ENCODE measurements at places on chromosomes 7 and 10.

DNA sequence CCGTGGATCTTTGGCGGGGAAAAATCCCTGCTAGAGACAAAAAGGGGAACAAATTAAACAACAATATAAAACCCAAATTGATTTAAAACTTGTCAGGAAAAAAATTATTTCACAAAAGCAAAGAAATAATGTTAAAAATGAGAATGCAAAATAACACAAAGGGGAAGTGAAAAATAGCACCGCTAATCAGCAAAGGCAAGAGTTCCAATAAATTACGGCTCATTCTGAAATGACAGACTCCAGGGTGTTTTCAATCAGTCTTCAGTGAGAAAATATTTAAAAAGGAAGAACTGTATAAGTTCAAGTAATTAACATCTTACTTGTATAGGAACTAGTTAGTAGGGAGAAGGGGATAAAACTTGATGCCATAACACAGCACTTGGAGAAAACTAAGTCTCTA lies 336.8 kb downstream of the LRRTM3 start:
- no peak for DNase-seq

- DNase-seq, result no peak
These were observed 1.0 kb upstream of the CYP2W1 start for GRCh38 chr7:981793-982510.

GRCh38 chr7:127758105-127758504 lies 106.1 kb downstream of the SND1 start:
- DNase-seq, result no peak

DNA sequence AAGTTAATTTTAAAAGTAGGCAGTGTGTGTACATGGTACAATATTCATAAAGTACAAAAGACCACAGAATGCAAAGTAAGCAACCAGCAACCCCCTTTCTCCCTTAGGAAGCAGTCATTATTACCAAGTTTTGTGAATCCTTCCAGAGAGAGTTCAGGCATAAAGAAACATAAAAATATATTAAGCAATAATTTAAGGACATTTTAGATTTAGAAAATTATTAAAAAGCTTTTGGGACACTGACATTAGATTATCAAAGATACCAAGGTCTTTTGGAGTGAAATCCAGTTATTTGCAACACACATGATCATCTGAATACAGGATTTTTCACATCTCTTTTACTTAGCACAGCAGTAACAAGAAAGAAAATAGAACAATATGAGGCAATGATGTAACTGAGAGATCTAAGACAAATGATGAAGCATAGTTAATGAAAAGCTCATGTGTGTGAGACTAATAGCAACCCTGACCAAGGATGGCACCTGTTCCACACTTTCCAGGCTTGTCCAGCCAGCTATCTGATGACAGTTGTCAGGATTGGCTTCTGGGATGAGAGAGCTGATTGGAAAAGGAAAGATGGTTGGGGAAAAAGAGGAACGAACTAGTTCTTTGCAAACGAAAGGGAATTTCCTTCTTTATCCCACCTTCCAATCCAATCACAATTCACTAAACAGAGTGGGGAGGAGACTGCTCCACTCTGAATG lies 115.5 kb upstream of the LAMB4 start:
- no peak for DNase-seq

GRCh38 chr7:141335164-141335563 lies 216.0 kb upstream of the AGK start:
- no peak for DNase-seq

GRCh38 chr10:35495521-35496119 lies 109.5 kb upstream of the GJD4 start:
- no peak for DNase-seq

DNA sequence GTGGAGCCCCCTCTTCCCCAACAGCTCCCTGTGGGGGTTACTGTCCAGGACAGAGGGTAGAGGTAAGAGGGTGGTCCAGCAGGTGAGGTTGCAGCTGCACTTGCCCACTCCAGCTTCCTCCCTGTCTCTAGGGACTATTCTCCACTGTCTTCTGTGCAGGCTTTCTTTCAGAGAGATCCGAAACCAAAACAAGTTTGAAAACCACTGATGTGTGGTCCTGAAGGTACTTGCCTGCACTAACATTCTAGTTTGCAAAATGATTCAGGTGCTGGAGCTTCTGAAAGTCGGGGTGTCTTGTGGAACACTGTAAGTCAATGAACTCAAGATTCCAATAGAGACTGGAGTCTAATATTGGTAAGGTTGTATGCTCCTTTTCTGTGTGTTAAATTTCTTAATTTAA lies 63.1 kb downstream of the BLNK start:
- DNase-seq, result no peak

GRCh38 chr7:22482503-22482902 lies 17.5 kb downstream of the STEAP1B start:
- no peak for DNase-seq

DNA sequence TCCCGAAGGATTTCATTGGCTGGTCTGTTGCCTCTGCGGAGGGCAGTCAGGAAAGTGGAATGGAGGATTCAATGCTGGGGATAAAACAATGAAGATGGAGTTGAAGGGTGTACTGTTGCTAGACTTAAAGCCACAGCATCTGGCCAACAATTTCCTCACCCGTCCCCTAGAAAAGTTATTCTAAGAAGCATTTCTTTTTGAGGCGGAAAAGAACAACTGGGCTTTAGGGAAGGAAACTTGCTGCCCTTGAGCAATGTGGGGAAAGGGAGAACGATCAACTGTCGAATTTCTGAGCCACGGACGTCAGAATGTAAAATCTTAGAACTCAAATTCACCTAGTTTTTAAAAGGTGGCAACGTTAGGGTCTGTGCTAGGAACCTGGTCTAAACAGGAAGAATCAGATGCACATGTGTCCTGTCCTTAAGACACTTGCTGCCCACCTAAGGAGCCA lies 664 bp downstream of the FMC1 start:
- no peak for DNase-seq

GRCh38 chr7:473211-473734 lies 46.4 kb downstream of the PDGFA start:
- no peak for DNase-seq

DNA sequence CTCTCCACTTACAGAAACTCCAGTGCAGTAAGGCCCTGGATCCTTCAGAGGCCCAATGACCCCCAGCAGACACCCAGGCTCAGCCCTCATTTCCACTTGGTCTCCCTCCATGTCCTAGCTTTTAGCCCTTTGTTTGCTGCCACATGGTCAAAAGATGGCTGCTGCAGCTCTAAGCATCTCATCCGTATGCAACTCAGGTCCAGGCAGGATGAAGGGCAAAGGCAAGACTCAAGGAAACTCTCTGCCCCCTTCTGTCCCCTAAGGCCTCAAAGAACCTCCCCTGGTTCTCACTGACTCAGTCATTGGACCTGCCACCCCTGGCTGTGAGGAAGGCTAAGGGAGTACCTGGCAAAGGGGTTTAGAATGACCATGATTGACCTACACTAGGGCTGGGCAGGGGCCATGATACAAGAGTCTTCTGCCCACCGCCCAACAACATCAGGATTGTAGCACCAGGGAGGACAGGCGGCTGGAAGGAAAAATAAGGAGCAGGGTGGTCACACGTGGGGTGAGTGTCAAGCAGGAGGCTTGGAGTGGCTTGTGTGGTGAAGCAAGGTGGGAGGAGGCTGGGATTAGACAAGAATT lies 303.8 kb upstream of the ZMIZ1 start:
- DNase-seq, result no peak

DNA sequence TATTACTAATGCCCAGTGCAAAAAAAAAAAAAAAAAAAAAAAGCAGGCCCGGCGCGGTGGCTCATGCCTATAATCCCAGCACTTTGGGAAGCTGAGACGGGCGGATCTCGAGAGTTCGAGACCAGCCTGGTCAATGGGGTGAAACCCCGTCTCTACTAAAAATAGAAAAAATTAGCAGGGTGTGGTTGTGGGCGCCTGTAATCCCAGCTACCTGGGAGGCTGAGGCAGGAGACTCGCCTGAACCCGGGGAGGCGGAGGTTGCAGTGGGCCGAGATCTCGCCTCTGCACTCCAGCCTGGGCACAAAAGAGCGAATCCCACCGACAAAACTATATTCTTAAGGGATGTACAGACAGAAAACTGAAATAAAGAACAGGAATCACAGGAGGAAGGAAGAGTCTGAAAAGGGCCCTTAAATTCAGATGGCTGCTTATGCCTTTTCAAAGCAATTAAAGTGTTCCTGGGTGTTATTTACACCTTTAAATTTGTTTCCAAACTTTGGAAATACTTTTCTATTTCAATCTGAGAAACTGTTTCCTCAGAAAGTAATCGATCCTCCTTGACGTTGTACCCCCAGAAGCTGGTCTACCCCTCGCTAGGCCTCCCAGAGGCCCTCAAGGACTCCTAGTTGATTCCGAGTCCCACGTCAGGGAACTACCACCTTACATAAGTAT lies 2.0 kb upstream of the KMT2E start:
- DNase-seq, result peak; percentile 22

DNA sequence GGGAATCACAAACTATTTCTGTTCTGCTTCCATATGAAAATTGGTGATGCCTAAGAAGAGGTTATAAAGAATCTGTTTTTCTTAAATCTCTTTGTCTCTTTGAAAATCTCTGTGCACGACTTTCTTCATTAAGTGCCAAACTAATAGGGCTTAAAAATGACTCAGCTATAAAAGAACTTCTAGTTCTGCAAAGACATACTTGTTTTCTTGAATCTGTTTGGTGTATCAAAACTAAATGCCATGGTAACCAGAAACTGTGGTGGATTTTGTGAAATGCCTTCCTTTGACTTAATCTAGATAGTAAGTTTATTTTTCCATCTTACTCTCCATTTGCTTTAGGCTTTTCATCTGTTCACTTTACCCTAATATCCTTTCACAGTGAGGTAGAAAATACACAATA lies 417.8 kb downstream of the PARD3 start:
- DNase-seq, result no peak

GRCh38 chr10:100183481-100183880 lies 2.3 kb downstream of the ERLIN1 start:
- DNase-seq, result no peak

DNA sequence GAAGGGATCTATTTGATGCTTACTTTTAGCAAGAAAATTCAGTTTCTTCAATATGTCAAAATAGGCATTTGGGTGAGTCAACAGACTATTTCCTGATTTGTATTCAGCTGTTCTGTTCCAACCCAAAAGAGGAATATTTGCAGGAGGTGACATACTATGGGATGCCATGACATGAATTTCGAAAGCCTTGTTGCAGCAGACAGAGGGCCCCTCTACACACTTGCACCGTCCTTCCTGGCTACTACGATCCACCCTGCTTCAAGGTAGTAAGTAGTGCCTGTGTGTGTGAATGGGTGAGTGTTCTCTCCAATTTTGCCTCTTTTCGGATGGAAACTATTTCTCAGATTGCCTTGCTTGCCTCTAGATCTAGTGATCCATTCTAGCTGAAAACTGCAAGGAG lies 413.0 kb upstream of the ADARB2 start:
- DNase-seq, result no peak

- no peak for DNase-seq
These were observed 108.3 kb downstream of the UPF2 start for GRCh38 chr10:11934262-11934661.

GRCh38 chr10:85433248-85433647 lies 933.3 kb downstream of the GRID1 start:
- DNase-seq, result no peak

DNA sequence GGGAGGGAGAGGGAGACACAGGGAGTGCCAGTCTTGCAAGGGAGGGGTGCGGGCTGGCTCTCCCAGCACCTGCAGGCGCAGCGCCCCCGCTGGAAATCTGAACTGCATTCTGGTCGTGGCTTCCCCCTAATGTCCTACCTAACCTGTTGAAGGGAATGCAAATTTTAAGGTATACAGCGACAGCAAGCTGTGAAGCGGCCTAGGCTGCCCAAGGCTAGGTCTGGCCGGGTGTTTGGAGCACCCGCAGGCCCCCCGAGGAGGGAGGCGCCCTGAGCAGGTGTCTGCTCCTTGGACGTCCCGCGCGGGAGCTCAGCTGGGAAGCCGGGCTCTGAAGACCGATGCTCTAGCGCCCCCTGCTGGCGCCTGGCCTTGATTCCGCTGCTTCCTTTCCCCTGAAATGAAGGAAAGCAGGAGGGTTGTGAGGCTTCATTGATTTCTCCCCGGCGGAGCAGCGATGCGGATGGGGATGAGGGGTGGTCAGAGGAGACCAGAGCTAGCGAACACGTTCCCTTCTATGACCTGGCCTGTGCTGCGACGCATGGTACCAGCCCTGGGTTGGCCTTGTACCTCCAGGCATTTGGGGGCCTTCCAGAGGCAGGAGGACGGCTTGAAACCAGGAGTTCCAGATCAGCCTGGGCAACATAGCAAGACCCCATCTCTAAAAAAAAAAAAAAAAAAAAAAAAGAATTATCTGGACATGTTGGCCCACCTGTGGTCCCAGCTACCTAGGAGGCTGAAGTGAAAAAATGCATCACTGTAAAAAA lies 601.3 kb downstream of the GALNT17 start:
- DNase-seq, result peak; percentile 54

DNA sequence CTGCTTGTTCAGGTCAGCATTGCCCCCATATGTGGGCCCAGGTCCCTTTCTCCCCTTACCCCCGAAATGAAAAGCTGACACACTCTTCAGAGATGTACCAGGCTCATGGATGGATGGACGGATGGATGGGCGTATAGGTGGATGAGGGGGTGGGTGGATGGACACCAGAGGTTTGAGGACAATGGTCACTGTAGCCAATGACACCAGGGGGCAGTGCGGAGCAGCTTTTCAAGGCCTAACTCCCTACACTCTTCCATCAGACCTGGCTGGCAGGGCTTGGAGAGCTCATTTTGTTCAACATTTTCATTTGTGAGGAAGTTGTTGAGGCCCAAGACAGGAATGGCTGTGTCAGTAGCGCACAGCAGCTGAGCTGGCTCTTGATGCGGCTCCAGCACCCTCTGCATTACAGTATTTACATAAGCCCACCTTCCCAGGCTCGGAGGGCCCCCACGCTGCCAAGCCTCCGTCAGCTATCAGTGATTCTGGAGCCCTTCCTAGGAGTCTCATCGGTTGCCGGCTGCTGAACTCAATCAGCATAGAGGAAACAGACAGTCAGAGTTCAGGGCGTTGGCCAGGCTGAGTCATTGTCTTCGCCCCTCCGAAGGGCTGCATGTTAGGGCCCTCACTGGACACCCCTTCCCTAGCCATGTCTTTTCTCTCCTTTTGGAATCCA lies 11.6 kb upstream of the FFAR4 start:
- DNase-seq, result peak; percentile 7

- DNase-seq, result no peak
These were observed 71.9 kb upstream of the TNS3 start for GRCh38 chr7:47653550-47654411.

DNA sequence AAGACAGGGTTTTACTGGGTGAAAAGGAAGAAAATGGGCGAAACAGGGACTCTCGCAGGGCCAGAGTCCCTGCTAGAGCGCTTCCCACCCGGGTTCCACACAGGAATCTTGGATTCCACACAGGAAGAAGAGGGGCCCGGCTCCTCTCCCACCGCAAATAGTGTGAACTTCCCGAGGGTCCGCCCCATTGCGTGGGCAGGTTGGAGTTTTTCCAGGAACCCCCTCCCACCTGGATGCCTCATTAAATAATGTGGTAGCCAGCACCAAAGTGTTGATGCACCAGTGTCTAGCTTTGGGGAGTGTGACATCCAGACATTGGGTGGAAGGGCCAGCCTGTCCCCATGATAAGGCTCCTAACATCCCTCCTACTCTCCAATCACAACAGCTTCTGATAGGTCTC lies 330.3 kb upstream of the ZNF32 start:
- DNase-seq, result no peak

GRCh38 chr7:21580073-21580521 lies 37.3 kb downstream of the DNAH11 start:
- DNase-seq, result no peak
